ENCODE measurements at places on chromosomes 11 and 22.

DNA sequence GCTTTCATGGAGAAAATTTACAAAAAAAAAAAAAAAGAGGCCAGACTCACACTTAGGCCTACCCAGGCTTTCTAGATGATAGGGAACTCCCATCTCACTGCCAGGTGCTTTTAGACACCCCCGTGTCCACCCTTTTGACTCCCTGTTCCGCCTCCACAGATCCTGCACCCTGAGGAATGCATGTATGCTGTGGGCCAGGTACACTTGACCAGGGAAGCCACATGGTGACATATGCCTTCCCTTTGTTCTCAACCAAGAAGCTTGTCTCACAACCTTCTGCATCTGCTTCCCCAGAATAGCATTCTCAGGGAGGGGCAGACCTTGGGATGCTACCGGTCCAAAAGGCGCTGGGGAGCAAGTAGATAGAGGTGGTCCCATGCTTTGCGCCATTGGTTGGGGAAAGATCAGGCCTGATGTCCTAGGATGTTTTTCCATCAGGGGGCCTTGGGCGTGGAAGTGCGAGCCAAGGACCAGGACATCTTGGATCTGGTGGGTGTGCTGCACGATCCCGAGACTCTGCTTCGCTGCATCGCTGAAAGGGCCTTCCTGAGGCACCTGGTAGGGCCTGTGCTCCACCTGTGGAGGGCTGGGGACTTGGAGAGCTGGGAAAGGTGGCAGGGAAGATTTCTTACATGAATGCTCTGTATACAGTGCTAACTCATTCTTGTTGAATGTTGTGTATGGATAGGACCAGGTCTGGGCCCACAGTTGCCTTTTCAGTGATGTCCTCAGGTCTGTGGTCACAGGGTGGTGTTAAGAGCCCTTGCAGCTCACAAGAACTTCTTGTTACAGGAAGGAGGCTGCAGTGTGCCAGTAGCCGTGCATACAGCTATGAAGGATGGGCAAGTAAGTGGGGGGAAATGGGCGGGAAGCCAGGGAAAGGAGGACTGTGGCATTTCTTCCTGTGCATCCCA is 7.5 kb downstream of the HMBS start:
- DNase-seq = peak; percentile 39

- DNase-seq = peak; percentile 84
Observed at GRCh38 chr11:119338318-119338890, 2.3 kb downstream of the C1QTNF5 start.

DNA sequence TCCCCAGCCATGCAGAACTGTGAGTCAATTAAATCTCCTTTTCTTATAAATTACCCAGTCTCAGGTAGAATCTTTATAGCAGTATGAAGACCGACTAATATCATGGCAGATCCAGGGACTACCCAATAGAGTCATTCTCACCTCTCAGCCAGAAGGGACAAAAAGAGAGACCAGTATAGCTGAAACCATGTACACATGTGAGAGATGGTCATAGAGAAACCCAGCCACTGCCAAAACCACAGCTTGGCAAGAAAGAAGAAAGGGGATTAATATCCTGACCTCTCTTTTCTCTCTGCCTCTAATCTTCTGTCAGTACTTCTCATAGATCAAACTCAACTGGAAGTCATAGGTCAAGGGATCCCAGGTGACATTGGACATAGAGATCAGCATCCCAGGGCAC is 109.8 kb downstream of the CCDC34 start:
- no peak for DNase-seq

DNA sequence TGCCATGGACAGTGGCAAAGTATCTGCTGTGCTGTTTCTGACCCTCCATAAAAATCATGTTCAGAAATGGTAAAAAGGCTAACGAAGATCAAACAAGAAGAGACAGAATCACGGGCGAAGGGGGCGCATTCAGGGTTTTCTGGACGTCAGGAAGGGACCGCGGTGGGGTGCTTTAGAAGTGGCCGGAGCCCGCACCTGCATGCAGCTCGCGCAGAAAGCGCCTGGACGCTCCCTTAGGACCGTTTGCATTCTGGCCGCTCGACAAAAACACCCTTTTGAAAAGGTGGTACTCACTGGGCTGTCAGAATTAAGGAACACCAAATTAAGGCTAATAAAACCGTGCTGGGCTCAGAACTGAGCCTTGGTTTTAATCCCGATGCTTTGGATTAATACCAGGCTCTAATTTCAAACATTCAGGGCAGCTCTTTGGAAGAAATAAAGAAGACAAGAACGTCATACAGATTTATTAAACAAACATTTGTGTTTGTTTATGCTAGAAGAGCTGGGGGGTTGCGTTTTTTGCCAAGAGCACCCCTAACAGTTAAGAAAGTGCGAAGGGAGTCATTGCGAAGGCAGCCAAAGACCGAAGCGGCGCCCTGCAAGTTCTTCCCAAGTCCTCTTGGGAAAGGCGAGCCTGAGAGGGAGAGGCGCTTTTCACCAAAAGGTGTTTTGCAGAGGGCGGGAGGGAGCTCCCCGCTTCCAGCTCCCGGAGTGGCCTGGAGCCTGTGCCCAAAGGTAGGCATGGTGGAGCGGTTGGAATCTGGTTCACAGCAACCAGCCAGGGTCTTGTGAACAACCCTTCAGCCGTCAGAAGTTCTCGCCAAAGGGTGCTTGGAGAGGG is 47.7 kb upstream of the DBX1 start:
- no peak for DNase-seq

DNA sequence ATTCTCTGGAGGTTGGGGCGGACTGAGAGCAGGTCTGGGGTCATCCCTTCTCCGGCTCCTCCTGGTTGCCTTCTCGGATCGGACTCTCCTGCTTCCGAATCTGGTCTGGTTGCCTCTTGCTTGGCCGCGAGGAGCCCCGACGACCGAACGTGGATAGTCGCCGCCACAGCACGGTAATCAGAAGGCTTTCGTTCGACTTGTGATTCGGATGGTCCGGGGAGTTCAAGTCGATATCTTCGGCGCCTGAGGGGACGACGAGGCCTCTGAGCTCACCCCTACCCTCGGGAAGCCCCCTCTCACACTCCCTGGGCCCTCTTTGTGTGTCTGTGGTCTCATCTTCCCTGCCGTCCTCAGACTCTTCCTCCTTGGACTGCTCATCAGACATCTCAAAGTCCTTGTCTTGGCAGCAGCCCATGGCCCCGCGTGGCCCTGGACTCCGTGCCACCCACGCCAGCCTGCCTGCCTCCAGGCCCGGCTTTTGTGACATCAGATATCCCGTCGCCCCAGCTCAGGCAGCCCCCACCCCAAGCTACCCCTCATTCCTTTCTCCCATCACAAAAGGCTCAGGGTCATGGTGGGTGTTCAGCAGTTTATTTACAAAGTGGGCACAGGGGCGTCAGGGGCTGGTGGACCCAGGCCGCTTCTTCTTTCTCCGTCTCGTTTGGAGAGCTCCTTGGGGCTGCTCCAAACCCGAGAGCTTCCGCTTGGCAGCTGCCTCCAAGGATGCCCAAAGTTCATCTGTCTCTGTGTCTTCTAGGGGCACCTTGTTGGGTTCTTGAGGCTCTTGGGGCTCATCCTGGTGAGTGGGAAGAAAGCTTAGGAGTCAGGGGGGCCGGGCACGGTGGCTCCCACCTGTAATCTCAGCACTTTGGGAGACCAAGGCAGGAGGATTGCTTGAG is at the start of gene TEX54:
TSS of gene TEX54 (minus strand) at position 506 of the 899 bp plus-strand sequence.
- DNase-seq = peak; percentile 91

- no peak for DNase-seq
Observed at GRCh38 chr11:112417339-112417738, 156.7 kb upstream of the PLET1 start.

DNA sequence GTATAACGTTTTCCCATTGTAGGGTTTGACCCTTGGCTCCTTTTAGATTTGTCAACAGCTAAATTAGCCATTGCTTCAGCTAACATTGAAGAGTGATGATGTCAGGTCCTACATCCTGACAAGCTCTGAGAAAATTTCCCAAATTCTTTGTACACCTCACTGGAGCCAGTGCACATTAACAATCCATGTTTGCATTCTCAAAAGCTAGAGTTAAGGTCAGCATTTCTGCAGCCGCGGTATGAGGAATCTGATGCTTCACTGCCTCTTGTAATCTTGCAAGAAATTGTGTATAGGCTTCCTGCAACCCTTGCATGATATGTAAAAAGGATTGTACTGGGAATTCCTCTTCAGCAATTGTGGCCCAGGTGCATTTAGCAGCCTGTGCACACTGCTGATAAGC is 33.1 kb upstream of the NCAM1 start:
- no peak for DNase-seq

DNA sequence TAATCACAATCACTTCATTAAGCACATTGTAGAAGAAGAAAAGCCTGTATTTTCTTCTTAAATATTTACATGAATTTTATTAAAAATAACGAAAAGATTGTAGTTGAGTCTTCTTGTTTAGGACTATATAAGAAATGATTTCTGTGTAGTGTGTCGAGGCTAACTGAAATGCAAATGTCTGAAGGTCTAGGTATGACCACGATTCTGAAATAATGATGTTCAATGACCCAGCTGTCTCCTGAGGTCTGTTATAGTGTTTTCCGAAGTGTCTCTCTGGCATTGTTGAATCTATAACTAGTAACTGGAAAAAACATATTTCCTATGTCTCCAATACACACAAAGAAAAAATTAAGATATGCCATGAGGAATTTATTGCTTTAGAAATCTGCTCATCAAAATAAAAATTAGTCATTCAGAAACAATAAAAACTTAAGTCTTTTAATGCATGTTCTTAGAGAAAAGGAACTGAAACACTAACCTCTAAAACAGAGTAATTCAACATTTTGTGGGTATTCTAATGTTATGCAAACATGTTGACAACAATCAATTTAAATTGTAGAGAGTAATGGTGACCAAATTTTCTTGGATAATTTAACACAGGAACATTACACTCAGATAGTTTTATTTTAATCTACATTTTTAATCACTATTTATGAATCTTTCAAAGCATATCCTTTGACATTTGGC is 55.0 kb downstream of the CASP12 start:
- DNase-seq = no peak

DNA sequence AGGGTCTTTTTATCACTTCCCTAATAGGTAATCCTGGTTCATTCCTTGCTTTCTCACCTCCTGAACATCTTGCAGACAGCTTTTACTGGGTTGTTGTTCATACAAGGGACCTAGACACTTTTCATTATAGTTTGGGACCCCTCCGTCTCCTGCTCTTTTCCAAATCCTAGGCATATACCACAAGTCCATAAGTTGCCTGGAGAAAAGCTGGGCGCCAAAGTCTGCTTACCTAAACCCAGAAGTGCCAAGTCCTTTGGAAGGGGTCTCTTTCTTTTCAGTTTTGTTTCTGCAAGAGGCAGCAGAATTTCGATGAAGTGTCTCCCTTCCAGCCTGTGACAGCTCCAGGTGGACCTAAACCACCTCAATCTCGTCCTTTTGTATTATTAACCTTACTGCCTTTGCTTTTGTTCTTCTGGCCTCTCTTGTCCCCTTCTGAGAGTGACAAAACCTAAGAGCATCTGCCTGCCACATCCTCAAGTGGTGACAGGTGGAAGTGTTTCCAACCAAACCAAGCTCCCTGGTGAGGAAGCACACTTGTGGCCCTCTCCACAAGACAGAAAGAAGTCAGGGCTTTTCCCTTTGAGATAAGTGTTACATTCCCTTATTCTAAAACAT is 19.5 kb upstream of the P2RY6 start:
- DNase-seq = peak; percentile 97

GRCh38 chr22:36360011-36360410 is 27.8 kb downstream of the MYH9 start:
- no peak for DNase-seq

GRCh38 chr11:90242894-90243416 is 20.1 kb upstream of the CHORDC1 start:
- no peak for DNase-seq
